ENCODE measurements at places on chromosomes 16 and 17.

GRCh38 chr17:1120596-1121441 lies 59.0 kb downstream of the ABR start:
- DNase-seq = no peak

DNA sequence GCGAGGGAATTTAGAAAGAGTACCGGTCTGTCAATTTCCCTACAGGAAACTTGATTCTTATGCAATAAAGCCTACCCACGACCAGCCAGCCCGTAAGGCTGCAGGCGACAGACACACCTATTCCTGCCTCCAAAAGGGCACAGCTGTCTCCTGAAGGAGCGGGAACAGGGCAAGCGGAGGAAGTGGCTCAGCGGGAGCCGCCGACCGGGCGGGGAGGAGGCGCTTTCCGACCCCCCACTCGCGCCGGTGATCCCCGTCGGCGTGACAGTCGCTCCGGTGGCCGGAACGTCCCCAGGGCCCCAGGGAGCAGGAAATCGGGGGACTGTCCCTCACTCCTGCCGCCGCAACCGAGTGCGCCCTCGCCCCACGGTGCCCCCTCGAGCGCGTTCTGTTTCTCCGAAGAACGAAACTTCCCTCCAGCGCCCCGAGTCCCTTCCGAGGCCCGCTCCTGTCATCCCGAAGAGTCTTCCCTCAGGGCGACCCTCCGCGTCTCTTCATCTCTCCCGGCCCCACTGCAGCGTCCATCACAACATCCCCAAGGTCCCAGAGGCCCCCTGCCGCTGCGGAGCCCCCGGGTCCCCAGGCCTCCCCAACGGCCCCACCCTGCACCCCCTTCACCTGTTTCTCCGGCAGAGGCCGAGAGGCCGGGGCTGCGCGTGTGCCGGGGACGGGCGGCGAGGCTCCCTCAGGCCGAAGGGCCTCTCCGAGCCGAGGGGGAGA lies 421 bp downstream of the STAT3 start:
- no peak for DNase-seq

- DNase-seq = peak; percentile 62
Measured at GRCh38 chr16:71540-72401, 660 bp downstream of the RHBDF1 start.

DNA sequence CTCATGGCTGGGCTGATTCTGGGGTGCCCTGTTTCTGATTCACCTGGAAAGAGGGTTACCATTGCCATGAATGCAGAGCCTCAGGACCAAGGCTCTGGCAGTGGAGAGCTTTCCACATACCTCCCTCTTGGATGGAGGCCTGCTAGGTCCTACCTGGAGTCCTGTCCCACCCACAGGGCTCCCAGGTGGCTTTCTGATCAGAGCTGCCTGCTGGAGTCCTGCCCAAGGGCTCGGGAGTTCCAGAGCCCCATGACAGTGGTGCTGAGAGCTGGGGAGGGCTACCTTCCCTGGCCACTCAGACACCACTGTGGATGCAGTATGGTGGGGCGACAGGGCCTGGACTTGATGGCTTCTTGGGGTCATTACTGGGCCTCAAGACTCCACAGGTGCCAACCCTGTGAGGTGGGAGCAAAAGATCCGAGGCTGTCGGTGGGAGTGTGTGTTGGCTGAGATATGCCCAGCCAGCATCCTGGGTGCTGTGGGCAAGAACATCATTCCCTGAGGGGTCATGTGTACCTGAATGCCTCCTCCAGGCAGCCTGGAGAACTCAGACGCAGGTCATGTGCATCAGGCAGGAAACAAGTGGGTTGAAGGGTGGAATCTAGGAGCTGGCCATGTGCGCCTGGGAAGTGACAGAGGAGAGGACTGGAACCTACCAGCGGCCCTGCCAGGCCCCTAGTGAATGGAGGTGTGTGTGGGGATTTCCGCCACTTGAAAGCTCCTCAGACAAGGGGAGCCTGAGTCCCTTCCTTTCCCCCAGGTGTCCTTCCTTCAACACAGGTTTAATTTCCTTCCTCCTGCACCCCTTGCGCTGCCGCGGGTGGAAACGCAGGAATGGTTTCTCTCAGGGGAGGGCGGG lies 2.3 kb upstream of the WNT3 start:
- no peak for DNase-seq

- no peak for DNase-seq
Measured at GRCh38 chr16:4529085-4530060, 9.2 kb downstream of the CDIP1 start.

All from amniotic stem cell (primary cell).